ENCODE measurements at places on chromosomes 2 and 18. TPM values are rescaled to one million over a fixed set of nuclear protein-coding genes. Genes with fewer than 3 reads are reported as not detected.

DNA sequence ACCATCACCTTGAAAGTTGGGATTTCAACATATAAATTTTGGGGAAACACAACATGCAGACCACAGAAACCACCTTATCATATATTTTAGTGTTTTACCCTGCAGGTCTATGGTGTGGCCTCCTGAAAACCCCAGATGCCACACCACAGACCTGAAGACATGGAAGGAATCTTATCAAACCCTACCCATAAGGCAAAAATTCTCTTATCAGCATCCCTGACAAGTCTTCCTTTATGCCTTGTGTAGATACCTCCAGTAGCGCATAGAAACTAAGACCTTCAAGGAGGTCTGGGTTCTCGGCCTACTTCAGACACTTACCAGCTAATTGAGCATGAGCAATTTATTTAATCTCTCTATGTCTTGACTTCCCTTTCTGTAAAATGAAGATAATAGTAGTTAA, 59.1 kb upstream of the SLC14A2 start:
- H3K27me3 ChIP-seq: no peaks in the 10 kb centered on the region
- no peaks in the 10 kb centered on the region for H3K4me1 ChIP-seq
- no peaks in the 10 kb centered on the region for H3K36me3 ChIP-seq
- no peak overlapping the region for H3K27ac ChIP-seq

- no peaks in the 10 kb centered on the region for H3K4me1 ChIP-seq
- peak overlapping the region; percentile 84 for H3K27ac ChIP-seq
- no peaks in the 10 kb centered on the region for H3K36me3 ChIP-seq
These were observed 1.9 kb upstream of the MEIS1 start for GRCh38 chr2:66432801-66433694.

DNA sequence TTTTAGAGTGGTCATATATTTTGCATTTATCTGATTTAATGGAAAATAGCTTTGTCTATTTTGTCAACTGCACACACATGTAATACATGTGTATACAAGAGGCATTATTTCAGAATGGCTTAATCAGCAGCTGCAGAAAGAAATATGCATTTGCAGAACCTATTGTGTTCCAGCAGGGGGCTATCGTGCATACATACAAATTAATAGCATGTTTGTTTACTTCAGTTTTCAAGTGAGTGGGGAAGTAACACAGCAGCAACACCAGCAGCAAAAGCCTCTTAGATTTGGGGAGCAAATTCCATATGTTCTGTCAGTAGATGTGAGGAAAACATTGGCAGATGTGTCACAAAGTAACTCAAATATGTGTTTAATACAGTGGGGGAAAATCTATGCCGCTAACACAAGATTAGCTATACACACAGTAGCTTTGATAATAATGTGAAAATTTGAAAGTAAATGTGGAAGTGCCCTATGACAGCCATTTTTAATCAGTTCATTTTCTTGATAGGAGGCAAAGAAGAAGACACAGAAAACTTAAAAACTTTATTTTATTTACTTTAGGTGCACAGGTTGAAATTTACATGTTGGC, 218.1 kb downstream of the WDR7 start:
- H3K4me3 ChIP-seq: no peak overlapping the region
- H3K27ac ChIP-seq: no peak overlapping the region
- H3K4me1 ChIP-seq: no peaks in the 10 kb centered on the region
- DNase-seq: peak; percentile 84
- no peaks in the 10 kb centered on the region for H3K27me3 ChIP-seq

DNA sequence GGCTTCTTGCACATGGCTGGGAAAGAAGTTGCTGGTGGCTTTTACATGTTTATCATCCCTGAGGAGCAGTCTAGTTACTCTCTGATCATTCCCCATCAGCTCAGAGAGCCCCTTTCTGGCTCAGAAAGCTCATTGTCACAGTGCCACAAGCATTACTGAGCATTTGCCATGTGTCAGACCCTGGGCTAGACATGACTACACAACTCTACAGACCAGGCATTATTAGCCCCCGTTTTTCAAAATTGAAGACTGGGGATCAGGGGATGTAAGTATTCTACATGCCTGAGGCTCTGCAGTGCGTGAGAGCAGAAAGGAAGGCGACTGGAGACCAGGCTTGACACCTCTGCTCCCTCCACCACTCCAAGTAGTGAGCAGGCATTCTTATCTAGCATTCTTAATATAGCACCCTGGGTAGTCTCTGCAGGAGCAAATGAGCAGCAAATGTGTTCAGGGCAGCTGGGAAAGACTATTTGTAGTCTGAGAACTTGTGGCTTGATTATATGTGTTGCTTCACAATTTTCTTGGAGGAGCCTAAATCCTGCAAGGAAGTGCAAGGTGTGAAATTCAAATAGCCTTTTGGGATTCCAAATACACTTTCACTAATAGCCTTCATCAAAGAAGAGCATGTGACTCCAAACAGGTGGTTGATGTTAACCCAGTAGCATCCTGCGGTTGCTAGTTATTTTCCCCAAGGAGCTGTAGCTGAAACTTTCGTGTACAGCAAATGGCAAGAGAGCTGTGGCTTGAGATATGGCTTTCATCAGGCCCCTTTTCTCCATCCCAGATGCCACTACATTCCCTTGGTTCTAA, 143.2 kb downstream of the DDX1 start:
- no peak overlapping the region for H3K27ac ChIP-seq
- peaks cover 45% of the 10 kb centered on the region for H3K27me3 ChIP-seq
- H3K4me3 ChIP-seq: no peak overlapping the region
- H3K36me3 ChIP-seq: no peaks in the 10 kb centered on the region
- H3K4me1 ChIP-seq: peaks cover 24% of the 10 kb centered on the region
- no peak for DNase-seq

SOCS6 gene
- polyA plus RNA-seq: 30.0 TPM

IFIH1 gene
- polyA plus RNA-seq: 0.66 TPM

KYNU gene
- polyA plus RNA-seq: not detected
